ENCODE measurements at places on chromosomes 1 and 21. TPM values are rescaled to one million over a fixed set of nuclear protein-coding genes. Genes with fewer than 3 reads are reported as not detected.
A peak's percentile ranks its signal among the peaks of the same experiment; 100 is the strongest.

The LGR6 gene
- 1.8 TPM for total RNA-seq

The LCE1D gene
- total RNA-seq: not detected

The SLC9C2 gene
- 0.26 TPM for total RNA-seq

The TEX38 gene
- total RNA-seq: not detected

The LCE3D gene
- not detected for total RNA-seq

- no peak for DNase-seq
Observed at GRCh38 chr1:20366056-20366462, 75.4 kb downstream of the VWA5B1 start.

- no peak for DNase-seq
Observed at GRCh38 chr1:39751595-39751994, 12.9 kb downstream of the PPIE start.

GRCh38 chr1:157734321-157734720, 33.8 kb upstream of the FCRL3 start:
- DNase-seq: no peak

DNA sequence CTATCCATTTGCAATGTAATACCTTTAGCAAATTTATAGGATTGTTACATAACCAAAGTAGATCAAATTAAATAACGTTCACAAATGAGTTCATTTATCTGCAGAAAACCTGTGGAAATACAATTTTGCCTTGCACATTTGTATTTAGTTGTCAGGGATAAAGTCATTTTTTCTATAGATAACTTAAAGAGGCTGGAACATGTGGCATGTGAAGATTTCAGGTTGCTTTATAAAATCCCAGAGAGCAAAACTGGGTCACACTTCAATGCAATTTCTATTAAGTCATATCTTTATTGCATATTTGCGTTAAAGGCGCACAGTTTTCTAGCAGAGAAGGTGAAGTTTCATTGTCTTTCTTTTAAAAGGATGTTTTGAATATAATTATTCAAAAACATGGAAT, 342.4 kb downstream of the USP25 start:
- DNase-seq: no peak

- DNase-seq: no peak
Observed at GRCh38 chr1:197810812-197811211, 35.5 kb upstream of the DENND1B start.

GRCh38 chr1:112513112-112513870, 4.5 kb downstream of the WNT2B start:
- no peak for DNase-seq

DNA sequence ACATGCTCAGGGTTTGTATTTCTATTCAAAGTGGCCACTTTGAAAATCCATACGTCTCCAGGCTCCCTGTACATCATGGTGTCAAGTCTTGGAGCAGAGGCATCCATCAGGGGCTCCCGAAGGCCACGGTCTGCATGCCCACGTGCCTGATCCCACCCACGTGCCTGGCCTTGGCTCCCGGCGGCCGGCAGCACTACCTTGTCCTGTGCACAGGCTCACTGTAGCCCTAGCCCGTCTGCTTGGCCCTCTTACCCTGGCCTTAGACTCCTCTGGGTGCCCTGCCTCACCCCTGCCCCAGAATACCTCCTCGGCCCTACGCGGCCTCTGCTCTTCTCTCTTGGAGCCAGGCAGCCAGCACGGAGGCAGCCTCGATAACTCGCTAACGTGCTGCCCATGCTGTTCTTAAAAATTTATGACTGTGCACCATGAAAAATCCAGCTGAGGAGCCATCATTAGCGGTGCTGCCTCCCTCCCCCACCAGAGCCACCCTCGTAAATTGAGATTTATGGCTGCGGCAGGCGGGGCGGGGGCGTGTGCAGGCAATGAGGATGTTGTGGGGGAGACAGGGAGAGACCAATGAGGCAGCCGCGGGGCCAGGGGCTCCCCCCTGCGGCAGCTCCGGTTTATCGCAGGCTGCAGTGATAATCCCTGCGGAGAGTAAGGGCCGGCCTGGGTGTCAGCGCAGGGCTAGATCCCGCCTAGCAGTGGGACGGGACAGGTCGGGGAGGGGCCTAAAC, 24.6 kb downstream of the DMAP1 start:
- DNase-seq: peak; percentile 74

DNA sequence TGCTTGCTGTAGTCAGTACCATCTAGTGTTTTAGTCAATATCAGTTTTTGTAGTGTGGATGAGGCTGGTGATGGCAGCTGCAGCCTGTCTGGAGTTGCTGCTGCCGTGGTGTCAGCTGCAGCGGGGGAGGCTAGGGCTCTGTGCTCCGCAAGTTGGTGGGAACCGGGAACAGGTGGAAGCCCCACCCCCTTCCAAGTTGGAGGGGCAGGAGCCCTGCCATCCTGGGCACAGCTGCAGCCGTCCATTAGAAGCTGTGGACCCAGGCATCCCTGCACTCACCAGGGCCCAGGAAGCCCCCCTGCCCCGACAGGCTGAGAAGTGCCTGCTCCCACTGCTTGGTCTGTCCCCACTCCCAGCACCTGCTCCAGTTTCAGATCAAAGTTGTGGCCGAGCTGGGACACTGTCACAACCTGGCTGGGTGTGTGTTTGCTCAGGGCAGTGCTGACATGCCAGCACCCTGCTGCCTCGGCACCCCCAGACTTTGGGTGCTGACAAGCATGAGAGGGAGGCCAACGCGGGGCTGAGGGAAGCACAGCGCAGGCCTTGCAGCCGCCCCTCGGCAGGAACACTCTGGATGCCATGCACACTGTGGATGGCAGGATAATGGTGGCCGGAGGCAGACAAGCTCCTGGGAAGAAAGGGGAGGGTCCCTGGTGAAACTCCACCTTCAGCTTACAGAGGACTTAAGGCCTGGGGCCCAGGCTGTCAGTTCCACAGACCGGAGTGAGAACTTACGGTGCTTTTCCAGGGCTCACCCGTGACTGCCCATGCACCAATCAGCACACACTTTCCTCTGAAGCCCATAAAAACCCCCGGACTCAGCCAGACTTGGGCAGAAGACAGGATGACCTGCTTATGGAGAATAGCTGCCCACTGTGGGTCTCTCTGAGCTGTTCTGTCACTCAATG, 86.9 kb downstream of the ADARB1 start:
- no peak for DNase-seq
